Globus pallidus (tissue), 1 donor: ENCODE measurements at places on chromosomes 5 and 9.

DNA sequence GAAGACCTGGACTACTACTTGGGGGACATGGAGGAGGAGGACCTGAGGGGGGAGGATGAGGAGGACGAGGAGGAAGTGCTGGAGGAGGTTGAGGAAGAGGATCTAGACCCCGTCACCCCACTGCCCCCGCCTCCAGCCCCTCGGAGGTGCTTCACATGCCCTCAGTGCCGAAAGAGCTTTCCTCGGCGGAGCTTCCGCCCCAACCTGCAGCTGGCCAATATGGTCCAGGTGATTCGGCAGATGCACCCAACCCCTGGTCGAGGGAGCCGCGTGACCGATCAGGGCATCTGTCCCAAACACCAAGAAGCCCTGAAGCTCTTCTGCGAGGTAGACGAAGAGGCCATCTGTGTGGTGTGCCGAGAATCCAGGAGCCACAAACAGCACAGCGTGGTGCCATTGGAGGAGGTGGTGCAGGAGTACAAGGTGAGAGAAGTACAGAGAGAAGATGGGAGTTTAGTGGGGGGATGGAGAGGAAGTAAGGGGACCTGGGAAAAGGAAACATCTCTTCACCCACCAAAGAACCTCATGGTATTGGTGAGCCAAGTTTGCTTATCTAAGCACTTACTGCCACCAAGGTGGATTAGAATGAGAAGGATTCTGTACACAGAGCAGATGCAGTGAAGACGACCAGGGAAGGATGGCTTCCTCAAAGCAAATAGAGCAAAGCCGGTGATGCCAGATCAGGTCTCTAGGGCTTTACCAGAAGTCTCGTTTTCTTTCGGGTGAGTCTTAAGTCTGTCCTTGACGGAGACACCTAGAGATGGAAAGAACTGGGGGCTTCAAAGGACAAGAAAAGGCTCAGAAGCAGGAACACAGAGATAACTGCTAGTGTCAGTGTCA, 1.5 kb downstream of the TRIM41 start:
- DNase-seq, result no peak

GRCh38 chr5:59790376-59790775, 103.2 kb downstream of the PDE4D start:
- DNase-seq, result no peak

DNA sequence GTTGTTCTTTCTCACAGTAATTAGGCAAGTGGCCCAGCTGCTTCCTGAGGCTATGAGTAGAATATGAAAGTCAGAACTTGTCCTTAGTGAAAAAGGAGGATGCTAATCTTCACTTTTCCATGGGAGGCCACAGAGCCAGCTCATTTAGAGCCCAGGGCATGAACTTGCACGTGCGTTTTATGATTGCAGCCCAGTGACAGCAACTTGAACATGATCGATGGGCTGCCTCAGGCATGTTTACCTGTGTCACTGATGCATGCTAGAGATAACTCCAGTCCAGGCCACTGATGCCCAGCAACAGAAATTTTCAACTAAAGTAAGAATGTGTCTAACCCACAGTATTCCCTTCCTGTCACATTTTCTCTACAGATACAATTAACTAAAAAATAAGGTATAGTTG, 179.3 kb downstream of the CTNND2 start:
- DNase-seq, result no peak

GRCh38 chr9:101485924-101486692, 47.5 kb upstream of the RNF20 start:
- DNase-seq, result peak; percentile 59

GRCh38 chr5:118988866-118989180, 476 bp upstream of the DTWD2 start:
- no peak for DNase-seq

DNA sequence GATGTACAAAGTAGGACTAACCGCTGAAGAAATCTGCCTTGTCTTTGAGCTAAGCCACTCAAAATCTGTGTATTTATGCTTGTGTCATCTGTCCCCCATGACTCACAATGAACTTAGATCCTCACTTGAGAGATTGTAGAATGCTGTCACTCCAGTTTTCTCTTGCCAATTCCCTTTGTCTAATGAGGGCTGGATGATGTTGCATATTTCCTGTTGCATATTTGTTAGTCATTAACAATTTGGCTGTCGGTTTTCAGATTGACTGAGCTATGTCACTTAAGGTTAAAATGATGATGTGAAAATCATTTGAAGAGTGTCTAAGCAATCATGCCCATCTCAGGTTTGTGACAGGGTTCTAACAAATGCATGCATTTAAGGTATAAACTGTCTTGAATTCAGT, 481.7 kb downstream of the CDH10 start:
- DNase-seq, result no peak

- DNase-seq, result no peak
Observed at GRCh38 chr9:15069106-15069505, 158.9 kb upstream of the FREM1 start.

- DNase-seq, result no peak
Observed at GRCh38 chr5:166845044-166845443, 1446.4 kb upstream of the WWC1 start.
